ENCODE measurements at places on chromosomes 13 and 19. TPM values are rescaled to one million over a fixed set of nuclear protein-coding genes. Genes with fewer than 3 reads are reported as not detected.

DNA sequence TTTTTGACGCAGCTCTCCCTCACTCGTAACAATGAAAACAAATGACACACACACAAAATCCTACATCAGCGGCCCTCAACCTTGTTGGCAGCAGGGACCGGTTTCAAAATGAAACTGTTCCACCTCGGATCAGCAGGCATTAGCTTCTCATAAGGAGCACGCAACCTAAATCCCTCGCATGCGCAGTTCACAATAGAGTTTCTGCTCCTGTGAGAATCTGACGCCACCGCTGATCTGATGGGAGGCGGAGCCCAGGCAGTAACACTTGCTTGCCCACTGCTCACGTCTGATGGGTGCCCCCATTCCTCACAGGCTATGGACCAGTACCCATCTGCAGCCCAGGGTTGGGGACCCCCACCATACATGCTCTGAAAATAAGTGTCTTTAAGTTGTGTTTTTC, 43.4 kb downstream of the DHRS12 start:
- no peaks in the 10 kb centered on the region for H3K27me3 ChIP-seq
- DNase-seq, result peak; percentile 72
- peak overlapping the region; percentile 45 for H3K27ac ChIP-seq
- no peak overlapping the region for H3K4me3 ChIP-seq
- no peaks in the 10 kb centered on the region for H3K36me3 ChIP-seq

DNA sequence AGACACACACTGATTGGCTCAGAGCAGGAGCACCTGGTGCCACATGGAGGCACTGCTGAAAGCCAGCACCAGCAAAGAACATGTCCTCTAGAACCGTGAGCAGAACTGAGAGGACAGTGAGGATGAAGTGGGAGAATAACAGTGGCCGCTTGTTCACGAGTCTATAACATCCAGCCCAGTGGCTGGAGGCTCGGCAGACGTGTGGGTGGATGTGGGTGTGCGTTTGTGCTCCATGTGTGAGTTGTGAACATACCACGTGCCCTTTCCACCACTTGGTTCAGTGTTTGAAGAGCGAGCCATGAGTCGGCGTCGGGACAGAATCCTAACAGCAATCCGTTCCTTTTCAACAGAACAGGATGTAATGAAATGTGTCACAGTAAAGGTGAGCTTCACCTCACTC, 113.0 kb downstream of the SOX1 start:
- H3K4me1 ChIP-seq, result no peaks in the 10 kb centered on the region
- no peak overlapping the region for H3K27ac ChIP-seq
- no peaks in the 10 kb centered on the region for H3K36me3 ChIP-seq
- no peak overlapping the region for H3K4me3 ChIP-seq
- DNase-seq, result no peak

Gene PODNL1
- 3.8 TPM for total RNA-seq

DNA sequence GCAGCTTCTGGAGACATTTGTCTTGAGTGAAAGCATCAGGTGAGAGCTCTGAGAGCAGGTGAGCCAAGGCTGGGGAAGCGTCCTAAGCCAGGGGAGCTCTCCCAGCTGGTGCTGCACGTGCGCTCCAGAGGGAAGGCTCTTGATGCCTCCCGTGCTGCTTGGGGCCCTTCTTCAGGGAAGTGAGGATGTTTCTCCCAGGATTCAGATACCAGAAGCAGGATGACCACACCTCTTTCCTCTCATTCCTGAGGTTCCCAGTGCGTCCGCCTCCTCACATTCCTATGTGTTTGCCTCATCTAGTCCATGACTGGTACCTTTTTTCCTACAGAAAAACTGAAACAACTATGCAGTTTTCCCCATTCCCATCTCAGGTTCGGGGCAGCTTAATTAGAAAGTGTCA, 231.0 kb upstream of the IRS2 start:
- no peaks in the 10 kb centered on the region for H3K36me3 ChIP-seq
- H3K4me3 ChIP-seq, result no peak overlapping the region
- DNase-seq, result no peak
- H3K27me3 ChIP-seq, result no peaks in the 10 kb centered on the region

DNA sequence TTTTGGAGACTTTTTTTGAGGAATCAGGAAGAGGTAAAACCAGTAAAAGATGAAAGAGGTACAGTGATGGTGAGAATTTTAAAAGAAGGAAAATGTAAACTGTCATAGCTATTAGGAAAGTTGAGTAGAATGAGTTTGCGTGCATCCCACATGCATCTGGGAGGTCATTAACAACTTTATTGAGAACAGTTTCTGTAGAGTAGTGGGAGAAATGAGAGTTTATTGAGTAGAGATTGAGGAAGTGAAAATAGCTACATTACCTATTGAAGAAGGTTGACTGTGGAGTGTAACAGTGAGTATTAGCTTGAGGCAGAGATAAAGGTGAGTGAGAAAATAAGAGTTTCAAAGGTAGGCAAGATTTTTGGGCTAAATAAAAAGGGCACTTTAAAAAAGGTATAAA, 38.7 kb downstream of the BRCA2 start:
- no peak for DNase-seq
- no peaks in the 10 kb centered on the region for H3K27me3 ChIP-seq
- H3K4me1 ChIP-seq, result no peaks in the 10 kb centered on the region

Gene ZSCAN1
- total RNA-seq, result 0.78 TPM

- DNase-seq, result no peak
- H3K27me3 ChIP-seq, result no peaks in the 10 kb centered on the region
- no peak overlapping the region for H3K4me3 ChIP-seq
Measured at GRCh38 chr13:90445179-90445578, 902.3 kb upstream of the MIR17HG start.

Gene IRGC
- not detected for total RNA-seq

DNA sequence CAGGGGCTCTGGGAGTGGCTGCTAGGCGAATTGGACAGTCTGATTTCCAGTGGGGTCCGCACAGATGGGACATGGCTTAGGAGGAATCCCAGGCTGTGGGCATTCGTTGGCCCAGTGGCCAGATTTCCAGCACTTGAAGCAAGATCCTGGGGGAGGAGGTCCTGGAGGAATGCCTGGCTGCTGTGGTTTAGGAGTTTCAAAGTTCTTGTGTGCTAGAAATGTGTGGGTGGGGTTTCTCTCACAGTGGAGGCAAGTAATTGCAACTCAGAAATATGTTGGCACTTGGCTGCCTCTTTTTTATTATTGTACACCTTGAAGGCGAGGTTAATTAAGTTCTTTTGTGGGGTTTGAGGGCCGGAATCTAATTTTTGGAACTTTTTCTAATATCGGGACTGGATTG, 17.1 kb downstream of the IGFL3 start:
- DNase-seq, result no peak
- H3K27me3 ChIP-seq, result no peaks in the 10 kb centered on the region
- H3K4me1 ChIP-seq, result no peaks in the 10 kb centered on the region
- H3K36me3 ChIP-seq, result no peaks in the 10 kb centered on the region
- no peak overlapping the region for H3K27ac ChIP-seq

Gene CRB3
- total RNA-seq, result 30.1 TPM

GRCh38 chr13:25347151-25347550, 24.6 kb upstream of the ATP8A2 start:
- H3K4me1 ChIP-seq, result no peaks in the 10 kb centered on the region
- no peak overlapping the region for H3K27ac ChIP-seq
- H3K4me3 ChIP-seq, result no peak overlapping the region
- no peaks in the 10 kb centered on the region for H3K36me3 ChIP-seq
- H3K27me3 ChIP-seq, result no peaks in the 10 kb centered on the region
- no peak for DNase-seq

DNA sequence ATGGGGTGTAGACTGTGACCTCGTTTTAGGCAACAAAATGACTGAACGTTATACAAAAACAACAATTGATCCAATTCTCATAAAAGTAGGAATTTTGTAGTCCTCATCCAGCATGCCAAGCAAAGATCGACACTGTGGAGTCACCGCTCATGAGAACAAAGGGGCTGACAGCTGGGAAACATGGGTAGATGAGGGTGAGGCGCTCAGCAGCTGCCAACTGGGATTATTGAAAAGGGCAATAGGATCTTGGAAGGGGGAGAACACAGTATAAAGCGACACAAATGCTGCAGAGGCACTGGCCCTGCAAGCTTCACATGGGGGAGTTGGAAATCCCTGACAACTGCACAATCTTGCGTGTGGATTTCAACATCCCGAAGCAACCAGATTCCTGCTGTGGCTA, 5.4 kb upstream of the ZNF765 start:
- H3K27ac ChIP-seq, result no peak overlapping the region
- DNase-seq, result no peak
- H3K36me3 ChIP-seq, result no peaks in the 10 kb centered on the region
- H3K27me3 ChIP-seq, result no peaks in the 10 kb centered on the region

Gene TNPO2
- 42.1 TPM for total RNA-seq

GRCh38 chr19:15466851-15467733, 2.7 kb upstream of the RASAL3 start:
- no peaks in the 10 kb centered on the region for H3K4me1 ChIP-seq
- no peaks in the 10 kb centered on the region for H3K27me3 ChIP-seq
- H3K36me3 ChIP-seq, result no peaks in the 10 kb centered on the region
- no peak overlapping the region for H3K4me3 ChIP-seq

Gene GPR12
- total RNA-seq, result not detected

Gene KRTDAP
- total RNA-seq, result 0.92 TPM

Gene ALG5
- 36.0 TPM for total RNA-seq

- peaks cover 14% of the 10 kb centered on the region for H3K4me1 ChIP-seq
- DNase-seq, result no peak
- no peak overlapping the region for H3K27ac ChIP-seq
Measured at GRCh38 chr19:21321134-21321533, 8.1 kb downstream of the ZNF708 start.

Gene RTBDN
- not detected for total RNA-seq

Gene ZNF846
- 15.9 TPM for total RNA-seq

Gene KLK14
- total RNA-seq, result 0.30 TPM

Gene ZSCAN4
- total RNA-seq, result 1.3 TPM

- H3K4me3 ChIP-seq, result no peak overlapping the region
- H3K27me3 ChIP-seq, result no peaks in the 10 kb centered on the region
- peaks cover 2% of the 10 kb centered on the region for H3K4me1 ChIP-seq
- no peak overlapping the region for H3K27ac ChIP-seq
Measured at GRCh38 chr19:49064029-49064629, 489 bp downstream of the NTF4 start.

GRCh38 chr13:64083396-64083795, 2667.7 kb upstream of the PCDH20 start:
- no peaks in the 10 kb centered on the region for H3K4me1 ChIP-seq
- DNase-seq, result no peak
- H3K36me3 ChIP-seq, result no peaks in the 10 kb centered on the region
- H3K4me3 ChIP-seq, result no peak overlapping the region

Gene DNAAF3
- total RNA-seq, result 1.0 TPM

Gene ARRDC2
- total RNA-seq, result 6.8 TPM

- no peaks in the 10 kb centered on the region for H3K27me3 ChIP-seq
- no peak for DNase-seq
- H3K36me3 ChIP-seq, result no peaks in the 10 kb centered on the region
- no peak overlapping the region for H3K27ac ChIP-seq
- no peak overlapping the region for H3K4me3 ChIP-seq
Measured at GRCh38 chr19:15991602-15992001, 42.8 kb downstream of the OR10H4 start.
